ENCODE measurements at places on chromosomes 4 and X.

DNA sequence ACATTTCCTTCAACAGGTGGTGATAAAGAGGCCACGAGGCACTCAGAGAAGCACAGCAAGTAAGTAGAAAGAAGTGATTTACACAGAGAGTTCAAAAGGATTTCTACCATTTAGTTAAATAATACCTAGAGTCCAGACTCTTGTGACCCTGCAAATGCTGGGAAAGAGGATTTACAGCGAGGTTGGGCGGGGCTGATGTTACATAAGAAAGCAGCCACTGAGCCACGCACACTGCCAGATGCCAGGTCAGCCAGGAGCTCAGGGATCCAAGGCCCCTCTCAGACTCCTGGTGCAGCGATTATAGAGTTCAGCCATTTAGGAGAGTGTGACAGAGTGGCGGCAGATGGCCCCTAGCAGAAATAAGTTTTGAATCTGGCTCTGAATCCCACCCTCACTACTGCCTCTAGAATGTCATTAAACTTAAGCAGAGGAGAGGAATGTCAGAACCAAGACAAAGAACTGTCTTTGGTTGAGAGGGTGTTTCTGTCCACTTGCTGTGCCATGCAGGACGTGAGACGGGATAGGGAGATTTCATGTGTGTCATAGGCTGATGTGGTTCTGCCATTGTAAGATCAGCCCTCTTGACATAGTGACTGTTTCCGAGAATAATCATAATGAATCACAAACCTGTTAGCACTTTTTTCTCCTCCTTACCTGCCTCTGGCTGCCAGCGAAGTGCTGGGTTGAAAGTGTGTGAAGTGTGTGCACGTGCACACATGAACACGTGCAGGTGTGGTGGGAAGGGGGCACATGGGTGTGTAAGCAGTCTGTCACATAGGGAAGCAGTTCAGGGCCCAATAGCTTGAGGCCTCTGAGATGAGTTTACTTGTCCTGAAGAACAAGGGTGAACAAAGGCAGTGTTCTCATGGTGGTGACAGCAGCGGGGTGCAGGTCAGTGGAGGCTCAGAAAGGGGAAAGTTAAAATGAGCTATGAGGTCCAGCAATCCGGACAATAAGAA is 50.1 kb downstream of the MFAP3L start:
- no peak for DNase-seq

DNA sequence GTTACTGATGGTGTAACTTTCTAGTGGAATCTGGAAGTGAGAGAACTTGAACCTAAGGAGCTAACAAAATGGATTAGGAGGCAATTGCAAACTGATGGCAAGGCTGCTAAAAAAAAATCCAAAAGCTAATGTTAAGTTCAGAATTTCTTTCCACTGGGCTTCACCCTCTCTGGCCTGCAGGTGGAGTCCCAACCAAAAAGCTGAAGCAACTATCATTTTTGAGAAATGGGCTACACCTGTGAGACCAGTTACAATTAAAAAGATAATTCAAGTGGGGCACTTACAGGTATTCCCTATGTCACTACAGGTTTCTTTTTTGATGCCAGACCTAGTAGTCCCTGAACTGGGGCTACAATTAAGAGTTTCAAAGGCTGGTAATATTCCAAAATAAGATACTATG is 142.1 kb upstream of the FTHL17 start:
- DNase-seq, result no peak

GRCh38 chr4:6134612-6135220 is 65.6 kb downstream of the JAKMIP1 start:
- peak; percentile 73 for DNase-seq

DNA sequence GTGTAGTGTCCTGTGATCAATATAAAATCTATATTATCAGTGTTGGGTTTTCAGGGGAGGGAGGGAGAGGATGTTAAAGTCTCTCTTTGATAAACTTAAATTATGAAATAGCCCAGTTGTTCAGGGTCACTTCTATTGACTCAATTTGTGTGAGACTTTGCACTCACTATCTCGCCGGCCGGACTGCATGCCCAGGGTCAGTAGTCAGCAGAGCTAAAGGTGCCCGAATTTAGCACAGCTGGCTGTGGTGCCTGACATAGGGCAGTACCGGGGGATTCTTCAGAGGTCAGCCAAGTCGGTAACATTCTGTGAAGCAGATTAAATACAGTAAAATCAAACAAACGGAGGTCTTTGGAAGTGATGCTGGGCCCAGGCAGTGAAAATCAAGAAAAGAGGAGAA is 19.2 kb downstream of the GABRQ start:
- DNase-seq, result no peak

- no peak for DNase-seq
These were observed 94.2 kb downstream of the UBE2K start for GRCh38 chr4:39792128-39792527.

DNA sequence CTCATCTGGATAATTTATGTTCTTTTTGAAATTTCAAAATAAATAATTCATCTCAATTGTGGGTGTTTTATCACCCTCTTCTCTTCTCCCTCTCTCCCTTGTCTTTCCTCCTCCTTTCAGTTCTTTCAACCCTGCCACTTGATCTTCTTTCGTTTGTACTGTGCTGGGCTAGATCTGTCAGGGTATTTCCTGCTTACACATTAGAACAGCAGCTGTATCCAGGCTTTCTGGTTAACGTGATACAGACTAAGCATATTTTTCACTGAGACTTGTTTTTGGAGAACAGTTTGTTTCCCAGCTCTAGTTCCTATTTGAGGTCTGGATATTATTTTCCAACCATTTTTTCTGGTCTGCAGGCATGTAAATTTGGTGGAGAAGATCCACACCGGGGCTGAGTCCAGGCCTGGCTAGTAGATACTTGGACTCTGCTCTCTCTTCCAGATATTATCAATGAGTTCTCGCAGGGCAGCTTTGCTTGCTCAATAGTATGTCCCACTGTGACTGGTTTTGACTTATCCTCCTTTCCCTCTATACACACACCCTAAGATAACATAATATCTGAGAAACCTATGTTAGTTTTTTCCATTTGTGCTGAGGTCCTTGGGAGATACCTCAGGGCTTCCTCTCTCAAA is 1310.7 kb upstream of the TENM3 start:
- no peak for DNase-seq

DNA sequence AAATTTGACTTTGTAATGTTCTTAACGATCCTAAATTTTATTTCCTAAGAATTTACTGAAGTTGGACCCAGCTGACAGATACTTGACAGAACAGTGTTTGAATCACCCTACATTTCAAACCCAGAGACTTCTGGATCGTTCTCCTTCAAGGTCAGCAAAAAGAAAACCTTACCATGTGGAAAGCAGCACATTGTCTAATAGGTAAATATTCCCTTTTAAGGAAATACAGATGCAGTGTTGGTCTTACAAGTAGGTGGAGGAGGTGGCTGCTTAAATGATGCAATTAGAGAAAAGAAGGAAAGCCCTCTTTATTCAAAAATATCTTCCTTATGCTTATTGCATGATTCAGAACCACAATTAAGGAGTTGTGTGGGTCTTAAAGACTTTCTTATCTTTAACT is 73.5 kb downstream of the RS1 start:
- no peak for DNase-seq

GRCh38 chr4:107094976-107095375 is 58.9 kb upstream of the DKK2 start:
- DNase-seq, result no peak

DNA sequence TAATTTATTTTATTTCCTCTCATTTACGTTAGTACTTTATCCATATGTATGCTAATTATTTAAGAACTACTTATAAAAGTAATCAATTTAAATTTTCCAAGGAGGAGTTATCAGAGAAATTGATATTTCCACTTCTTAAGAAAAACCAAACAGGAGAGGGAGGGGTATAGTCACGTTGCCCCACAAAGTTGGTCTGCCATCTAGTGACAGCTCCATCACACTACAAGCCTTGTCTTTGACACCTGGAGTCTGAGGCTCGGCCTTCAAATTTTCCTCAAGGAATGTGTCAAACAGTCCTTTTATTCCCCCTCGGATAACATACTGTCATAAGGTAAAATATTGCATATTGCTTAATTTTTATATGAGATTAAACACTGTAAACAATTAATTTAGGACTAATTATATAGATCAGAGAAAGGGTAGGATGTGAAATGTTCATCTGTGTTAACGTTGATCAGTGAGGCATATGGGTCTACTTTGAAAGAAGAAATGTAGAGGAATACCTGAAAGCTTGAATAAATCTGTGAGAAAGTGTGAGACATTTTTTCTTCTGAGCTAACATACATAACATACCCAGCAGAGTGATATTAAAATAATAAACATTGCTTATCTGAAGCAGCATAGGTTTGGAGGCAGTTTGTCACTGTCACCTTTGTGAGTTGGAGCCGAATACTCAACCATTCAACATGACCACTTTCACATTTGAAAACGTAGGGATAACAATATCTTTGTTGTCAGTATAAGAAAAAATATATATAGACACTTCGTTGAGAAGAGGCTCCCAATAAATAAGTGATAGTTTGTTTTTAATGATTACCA is 114.4 kb downstream of the GLRA3 start:
- DNase-seq, result no peak

DNA sequence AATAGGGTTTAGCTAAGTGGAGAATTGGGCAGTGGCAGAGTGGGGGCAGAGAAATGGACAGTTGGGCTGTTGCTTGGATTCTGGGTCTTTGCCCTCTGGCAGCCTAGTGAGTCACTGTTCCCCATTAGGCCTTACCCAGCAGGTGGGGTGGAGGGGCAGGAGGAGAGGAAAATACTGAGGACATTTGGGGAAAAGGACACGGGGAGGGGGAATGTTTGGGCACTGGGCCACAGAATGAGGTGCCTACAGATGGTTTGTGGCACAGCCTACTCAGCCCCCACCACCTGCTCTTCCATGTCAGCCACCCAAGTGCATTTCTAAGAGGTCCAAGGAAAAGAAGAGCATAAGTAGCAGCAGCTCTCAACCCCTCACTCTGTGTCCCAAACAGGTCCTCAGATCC is 13.0 kb downstream of the SLC16A2 start:
- no peak for DNase-seq

DNA sequence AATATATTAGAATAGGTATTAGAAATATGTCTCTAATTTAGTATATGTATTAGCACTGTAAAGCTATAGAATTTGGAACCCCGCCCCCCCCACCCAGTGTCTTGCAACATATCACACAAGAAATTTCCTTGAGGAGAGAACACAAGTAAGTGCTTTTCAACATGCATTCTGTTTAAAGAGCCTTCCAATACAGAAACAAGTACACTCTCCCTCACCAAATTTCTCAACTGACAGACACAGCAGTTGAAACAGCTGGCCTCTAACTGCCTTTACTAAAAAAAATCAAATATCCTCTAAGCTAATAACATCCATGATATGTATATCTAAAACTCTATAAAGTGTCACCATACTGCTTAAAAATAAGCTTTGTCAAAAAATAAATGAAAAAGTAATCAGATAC is 12.4 kb downstream of the CAMK2D start:
- DNase-seq, result no peak

DNA sequence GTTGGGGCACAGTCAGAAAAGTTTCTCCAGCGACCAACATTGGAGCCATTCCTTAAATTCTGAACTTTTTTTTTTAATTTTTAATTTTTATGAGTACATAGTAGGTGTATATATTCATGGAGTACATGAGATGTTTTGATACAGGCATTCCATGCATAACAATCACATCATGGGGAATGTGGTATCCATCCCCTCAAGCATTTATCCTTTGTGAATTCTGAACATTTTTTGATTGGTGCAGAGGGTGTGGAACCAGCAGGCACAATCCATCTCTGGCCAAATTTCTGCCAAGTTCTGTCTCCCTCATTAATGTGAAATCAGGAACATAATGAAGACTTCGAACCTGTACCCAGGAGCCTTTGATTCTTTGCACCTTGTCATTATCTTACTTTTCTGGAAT is 267.0 kb downstream of the FRMPD4 start:
- DNase-seq, result no peak

DNA sequence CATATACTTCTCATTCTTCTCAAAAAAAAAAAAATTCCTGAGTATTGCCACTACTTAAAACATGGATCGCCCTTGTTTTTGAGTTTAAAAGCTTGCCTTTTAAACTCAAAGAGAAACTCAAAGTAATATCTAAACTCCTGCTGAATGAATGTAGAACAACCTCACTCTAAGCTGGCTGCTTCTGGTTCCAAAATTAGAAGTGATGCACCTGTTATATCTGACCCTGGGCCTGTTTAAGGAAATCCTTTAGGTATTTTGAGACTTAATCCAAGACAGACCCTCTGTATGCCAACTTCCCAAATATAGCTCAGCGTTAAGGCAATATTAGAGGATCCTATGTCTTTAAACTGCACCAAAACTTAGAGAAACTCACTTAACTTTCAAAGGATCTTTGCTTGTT is 1.8 kb upstream of the OTUD4 start:
- no peak for DNase-seq

DNA sequence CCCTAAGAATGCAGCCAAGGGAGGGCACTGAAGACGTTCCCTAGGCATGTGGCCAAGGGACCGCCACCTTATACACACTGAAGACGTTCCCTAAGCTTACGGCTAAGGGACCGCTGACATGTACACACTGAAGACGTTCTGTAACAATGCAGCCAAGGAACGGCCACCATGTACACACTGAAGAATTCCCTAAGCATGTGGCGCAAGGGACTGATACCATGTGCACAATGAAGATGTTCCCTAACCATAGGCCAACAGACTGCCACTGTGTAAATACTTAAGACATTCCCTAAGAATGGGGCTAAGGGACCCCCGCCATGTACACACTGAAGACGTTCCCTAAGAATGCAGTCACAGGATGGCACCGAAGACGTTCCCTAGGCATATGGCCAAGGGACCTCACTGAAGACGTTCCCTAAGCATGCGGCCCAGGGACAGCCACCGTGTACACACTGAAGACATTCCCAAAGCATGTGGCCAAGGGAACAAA is 36.1 kb downstream of the DHRSX start:
- DNase-seq, result no peak

DNA sequence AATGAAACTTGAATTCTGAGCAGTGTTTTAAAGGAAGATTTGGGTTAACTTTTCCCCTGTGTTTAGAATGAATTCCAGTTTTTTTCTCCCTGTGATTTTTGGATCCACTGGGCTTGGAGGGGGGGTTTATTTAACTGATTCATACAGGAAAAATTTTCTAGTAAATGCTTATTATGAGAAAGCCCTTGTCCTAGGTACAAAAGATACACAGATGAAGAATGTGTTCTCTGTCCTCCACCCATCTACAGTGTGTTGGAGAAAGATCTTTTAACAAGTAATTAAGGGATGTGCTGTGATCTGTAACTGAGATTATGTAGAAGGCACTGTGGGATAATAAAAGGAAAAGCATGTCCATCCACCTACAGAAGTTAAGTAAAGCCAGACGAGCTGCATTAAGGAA is 103.9 kb downstream of the STIM2 start:
- no peak for DNase-seq

- DNase-seq, result no peak
These were observed 56.5 kb upstream of the ARX start for GRCh38 chrX:25072247-25072646.
